Suppressor macrophage (primary cell): ENCODE measurements at places on chromosomes 4 and X.

GRCh38 chrX:136647677-136648360 lies at the start of gene CD40LG:
Gene CD40LG (plus strand): TSS chrX:136648158. CDS start chrX:136648249, 91 bp downstream.
- DNase-seq, result no peak

DNA sequence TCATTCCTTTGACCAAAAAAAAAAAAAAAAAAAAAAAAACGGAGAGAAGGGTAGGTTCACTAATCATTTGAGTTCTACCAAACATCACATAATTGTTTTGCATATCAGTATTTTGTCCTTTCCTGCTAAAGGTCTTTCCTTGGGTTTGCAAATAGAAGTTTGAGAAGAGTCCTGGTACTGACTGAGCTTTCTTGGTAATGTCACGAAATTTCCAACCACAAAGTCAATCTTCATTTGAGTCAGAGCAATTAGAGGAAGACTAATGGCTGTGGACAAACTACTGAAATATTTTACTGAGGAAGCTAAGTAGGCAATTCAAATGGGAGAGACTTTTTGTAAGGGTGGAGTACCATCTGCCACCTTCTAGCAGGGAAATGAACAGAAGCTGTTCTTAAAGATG lies 21.7 kb upstream of the CD40LG start:
- no peak for DNase-seq

- DNase-seq, result no peak
Measured at GRCh38 chrX:101362757-101363156, 14.2 kb upstream of the TIMM8A start.

- peak; percentile 93 for DNase-seq
Measured at GRCh38 chrX:154534526-154535322, 11.9 kb downstream of the G6PD start.

- no peak for DNase-seq
Measured at GRCh38 chr4:31080887-31081286, 360.7 kb downstream of the PCDH7 start.
